Left colon (tissue), 2 donors: ENCODE measurements at places on chromosomes 7 and 10.

GRCh38 chr7:75531359-75531821, 39.3 kb downstream of the SPDYE5 start:
- no peak for DNase-seq

DNA sequence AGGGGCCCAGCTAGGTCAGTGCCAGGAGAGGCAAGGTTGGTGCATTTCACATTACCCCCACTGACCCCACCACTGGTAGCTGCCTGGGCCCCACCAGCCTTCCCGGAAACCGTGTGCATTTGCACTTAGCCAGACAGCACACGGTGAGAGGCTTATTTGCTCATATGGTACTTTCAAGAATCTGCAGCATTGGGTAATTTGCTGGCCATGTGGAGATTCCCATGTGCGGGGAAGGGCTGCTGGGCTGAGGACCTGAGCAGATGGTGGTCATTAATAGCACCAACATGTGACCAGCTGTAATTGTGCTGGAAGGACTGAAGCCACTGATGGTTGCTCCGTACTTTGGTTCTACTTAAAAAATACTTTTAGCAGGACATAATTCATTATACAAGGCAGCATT, 323.8 kb downstream of the DPP6 start:
- no peak for DNase-seq

DNA sequence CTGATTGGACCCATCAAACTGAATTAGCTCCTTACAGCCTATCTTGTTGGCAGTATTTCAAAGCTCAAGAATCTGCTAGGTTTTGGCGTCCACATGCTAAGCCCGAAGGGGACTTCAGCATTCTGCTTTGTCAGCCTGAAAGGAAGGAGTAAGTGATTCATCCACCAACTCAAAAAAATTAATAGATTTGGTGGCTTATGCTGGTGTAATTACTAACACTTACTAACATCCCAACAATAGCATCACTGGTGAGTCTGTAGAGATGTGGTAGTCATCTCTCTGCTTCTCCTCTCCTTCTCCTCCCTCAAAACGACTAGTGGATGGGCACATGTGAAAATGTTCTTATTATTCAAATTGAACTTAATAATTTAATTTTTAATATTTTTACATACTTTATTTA, 53.8 kb upstream of the EGR2 start:
- no peak for DNase-seq

- no peak for DNase-seq
These were observed 84.0 kb downstream of the GRK5 start for GRCh38 chr10:119291223-119291900.

DNA sequence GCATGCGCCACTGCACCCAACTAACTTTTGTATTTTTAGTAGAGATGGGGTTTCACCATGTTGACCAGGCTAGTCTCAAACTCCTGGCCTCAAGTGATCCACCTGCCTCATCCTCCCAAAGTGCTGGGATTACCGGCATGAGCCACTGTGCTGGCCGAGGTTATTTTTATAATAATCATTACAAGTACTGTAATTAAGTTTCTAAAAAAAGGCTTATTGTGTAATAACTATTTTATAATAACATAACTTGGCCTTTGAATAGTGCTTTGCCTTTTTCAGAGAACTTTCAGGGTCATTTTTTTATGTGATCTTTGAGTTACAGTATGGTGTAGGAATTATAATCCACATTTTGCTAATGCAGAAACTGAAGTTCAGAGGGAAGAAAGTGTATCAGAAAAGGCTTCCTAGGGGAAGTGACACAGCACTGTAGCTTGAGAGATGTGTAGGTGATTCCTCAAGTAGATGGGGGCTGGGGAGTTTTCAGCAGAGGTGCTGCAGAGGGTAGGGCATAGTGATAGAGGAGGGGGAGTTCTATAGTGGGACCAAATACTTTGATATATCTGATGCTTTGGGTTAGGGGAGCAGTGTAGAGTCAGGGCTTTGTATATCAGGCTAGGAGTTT, 9.2 kb upstream of the SYPL1 start:
- DNase-seq = no peak

DNA sequence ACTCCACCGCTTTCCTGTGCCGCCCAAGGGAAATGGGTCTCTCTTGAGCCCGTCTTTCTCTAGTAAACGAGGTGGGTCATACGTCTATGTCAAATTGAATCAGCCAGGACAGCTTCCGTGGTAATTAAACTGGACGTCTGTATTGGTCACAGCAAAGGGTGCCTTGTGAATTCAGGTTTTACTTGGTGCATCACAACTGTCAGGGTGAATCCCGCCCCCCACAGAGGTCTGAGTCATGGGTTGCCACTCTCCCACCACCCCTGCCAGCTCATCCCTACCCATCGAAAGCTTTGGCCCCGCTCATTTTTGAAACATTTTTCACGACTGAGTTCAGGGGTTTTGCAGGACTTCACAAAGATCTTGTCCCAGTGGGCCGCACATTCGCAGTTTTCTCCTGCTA, 8.0 kb upstream of the SP8 start:
- no peak for DNase-seq

GRCh38 chr10:517241-517830, 172.1 kb downstream of the DIP2C start:
- no peak for DNase-seq

- no peak for DNase-seq
These were observed 279.6 kb upstream of the PITRM1 start for GRCh38 chr10:3452173-3452626.

DNA sequence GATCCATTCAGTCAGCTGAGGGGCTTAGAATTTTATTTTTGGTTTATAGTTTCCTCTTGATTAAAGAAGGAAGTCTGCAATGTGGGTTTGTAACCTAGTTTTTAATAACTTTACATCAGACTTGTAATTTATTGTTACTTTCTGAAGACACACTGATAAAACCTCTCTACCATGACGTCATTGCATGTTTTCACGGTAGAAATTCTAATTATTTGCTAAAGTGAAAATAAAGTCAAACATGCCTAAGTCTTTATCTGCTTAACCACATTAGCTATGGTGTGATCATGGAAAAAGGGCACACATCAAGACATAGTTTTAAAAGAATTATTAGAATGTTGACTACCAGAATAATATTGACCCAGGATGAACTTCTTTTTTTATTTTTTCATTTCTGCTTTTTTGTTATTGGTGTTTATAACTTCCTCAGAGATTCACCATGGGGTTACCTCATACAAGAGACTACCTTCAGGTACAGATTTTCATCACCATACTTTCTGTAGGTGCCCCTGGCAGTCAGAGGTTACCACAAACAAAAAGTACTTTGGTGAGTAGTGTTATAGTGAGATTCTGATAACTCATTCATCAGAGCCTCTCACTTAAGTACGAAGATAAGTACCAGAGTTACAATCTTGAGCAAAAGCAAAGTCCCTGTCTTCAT, 7.0 kb upstream of the PANK1 start:
- DNase-seq = no peak

GRCh38 chr10:80281784-80282765, 7.4 kb downstream of the MAT1A start:
- DNase-seq = no peak

DNA sequence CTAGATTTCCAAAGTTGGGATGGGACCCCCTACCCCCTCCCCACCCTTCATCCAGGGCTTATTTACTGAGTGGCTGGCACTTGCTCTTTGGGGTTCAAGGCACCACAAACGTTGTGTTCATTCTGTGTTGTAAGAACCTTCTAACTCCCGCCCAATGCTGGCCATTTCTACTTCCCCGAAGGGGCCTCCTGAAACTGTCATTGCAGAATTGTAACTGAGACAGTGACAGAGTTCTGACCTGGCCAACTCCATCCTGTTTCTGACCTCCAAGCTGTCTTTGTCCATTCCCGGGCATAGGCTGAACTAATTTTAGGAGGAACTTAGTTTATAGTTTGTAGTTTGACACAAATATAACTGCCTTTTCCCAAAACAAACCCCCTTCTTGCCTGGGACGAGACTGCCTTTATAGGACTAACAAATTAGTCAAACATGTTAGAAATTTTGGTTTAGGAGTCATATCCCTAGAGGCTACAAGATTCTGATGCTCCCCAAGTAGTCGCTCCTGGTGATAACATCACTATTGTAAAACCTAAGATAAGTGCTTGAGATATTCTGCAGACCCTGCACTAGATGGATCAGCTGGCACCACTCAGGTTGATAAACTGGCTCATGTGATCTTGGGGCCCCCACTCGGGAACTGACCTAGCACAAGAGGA, 34.8 kb upstream of the ZMIZ2 start:
- no peak for DNase-seq

- no peak for DNase-seq
These were observed 838.6 kb upstream of the SORCS1 start for GRCh38 chr10:108003061-108003460.

DNA sequence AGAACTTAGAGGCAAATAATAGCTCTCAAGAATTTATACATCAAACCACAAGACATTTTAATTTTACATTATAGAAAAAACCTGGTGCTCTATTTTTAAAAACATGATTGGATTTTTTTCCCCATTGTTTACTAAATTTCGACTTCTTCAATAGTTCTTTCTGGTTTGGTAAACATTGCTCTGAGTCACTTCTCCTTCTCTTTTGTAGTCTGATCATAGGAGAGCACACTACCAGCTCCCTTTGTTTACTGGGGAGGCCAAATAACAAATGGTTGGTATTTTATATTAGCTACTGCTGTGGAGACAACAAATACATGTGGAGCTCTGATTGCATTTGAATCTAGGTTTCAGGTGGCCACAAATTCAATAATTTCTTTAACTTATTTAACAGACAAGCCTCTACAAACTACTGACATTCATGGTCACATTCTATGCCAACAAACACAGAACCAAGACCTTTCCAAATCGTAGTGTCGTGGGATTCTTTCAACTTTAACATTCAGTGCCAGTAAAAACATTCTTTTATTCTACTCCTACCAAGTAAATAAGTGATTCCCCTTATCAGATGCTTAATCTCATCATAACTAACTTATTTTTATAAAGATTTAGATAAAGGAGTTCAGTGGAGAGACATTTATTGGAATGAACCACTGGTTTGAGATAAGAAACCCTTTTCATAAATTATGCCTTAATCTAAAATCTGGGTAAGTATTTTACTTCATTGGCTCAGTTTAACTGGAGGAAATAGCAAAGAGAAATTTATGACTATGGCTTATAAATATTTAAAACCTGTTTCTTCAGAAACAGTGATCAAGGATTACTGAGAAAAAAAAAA, 17.7 kb upstream of the FXYD4 start:
- no peak for DNase-seq

- DNase-seq = no peak
These were observed 1.3 kb upstream of the ATXN7L1 start for GRCh38 chr7:105877736-105878135.

- DNase-seq = no peak
These were observed 119.8 kb downstream of the SLIT1 start for GRCh38 chr10:97065686-97066660.

- DNase-seq = no peak
These were observed 126.3 kb downstream of the COL26A1 start for GRCh38 chr7:101488826-101489572.

DNA sequence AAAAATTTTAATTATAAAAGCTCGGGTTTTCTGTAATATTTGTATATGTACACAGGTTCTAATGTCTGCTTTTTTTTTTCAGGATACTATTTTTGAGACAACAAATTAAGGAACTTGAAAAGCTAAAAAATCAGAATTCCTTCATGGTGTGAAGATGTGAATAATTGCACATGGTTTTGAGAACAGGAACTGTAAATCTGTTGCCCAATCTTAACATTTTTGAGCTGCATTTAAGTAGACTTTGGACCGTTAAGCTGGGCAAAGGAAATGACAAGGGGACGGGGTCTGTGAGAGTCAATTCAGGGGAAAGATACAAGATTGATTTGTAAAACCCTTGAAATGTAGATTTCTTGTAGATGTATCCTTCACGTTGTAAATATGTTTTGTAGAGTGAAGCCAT, 57.9 kb upstream of the BAMBI start:
- DNase-seq = no peak

GRCh38 chr7:14286036-14286435, 296.6 kb upstream of the ETV1 start:
- DNase-seq = no peak

DNA sequence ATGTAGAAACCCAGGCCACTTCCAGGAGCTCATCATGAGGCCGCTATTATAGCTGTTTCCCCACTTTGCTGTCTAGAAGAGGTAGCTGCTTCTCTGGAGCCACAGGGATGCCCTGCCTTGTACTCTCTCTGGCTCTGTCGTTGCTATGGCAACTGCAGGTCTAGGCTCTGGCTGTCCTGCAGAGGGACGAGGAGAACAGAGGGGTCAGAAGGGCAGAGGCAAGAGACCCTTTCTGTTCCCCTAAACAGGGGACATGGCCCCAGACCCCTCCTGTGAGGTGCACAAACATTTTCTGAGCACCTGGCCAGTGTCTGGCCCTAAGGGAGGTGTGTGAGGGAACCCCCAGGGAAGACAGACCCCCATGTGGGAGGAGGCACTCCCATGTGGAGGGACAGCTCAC, 31.4 kb downstream of the ITPRIP start:
- DNase-seq = no peak

DNA sequence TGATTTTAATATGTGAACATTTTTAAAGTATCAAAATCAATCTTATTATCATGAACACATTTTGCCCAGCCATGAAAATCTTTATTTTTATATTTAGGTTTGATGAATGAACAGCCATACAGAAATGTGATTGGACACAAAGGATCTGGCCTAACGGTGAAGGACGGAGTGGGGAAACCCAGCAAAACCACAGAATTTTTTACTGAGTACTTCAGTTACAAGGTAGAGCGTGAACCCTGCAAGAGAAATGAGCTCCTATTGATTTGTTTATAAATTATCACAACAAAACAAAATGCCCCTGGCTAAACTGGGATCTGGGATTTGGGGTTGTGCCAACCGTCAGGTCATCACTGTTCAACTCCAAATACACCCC, 118.8 kb downstream of the JAZF1 start:
- DNase-seq = no peak

GRCh38 chr7:128666200-128666599, 5.9 kb upstream of the GARIN1A start:
- no peak for DNase-seq
